ENCODE measurements at places on chromosomes 11 and 22.

- peak; percentile 96 for DNase-seq
These were observed 49.3 kb downstream of the AHNAK start for GRCh38 chr11:62497132-62497801.

DNA sequence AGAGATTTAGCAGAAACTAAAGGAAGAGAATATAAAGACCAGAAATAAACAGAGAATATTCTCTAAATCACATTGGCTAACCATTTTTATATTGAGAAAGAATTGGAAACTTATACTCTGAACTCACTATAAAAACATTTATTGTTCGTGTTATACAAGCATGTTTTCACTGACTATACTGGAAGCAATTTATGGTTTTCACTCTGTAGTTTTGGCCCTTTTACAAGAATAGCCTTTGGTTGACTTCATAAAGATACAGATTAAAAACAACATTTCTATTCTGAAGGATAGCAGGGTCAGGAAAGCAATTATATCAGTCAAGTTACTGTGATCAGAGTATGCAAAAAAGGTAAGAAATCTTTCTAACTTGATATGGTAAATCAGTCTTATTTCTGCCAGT lies 965.7 kb upstream of the FAT3 start:
- no peak for DNase-seq

- no peak for DNase-seq
These were observed 714.7 kb upstream of the TENM4 start for GRCh38 chr11:80155412-80156017.

GRCh38 chr11:118618115-118618990 lies 10.9 kb downstream of the PHLDB1 start:
- DNase-seq = no peak

- DNase-seq = no peak
These were observed 32.2 kb upstream of the GAL start for GRCh38 chr11:68651985-68652682.
